ENCODE measurements at places on chromosomes 16 and 17. TPM values are rescaled to one million over a fixed set of nuclear protein-coding genes. Genes with fewer than 3 reads are reported as not detected.

KREMEN2 gene
- total RNA-seq, result not detected

DNA sequence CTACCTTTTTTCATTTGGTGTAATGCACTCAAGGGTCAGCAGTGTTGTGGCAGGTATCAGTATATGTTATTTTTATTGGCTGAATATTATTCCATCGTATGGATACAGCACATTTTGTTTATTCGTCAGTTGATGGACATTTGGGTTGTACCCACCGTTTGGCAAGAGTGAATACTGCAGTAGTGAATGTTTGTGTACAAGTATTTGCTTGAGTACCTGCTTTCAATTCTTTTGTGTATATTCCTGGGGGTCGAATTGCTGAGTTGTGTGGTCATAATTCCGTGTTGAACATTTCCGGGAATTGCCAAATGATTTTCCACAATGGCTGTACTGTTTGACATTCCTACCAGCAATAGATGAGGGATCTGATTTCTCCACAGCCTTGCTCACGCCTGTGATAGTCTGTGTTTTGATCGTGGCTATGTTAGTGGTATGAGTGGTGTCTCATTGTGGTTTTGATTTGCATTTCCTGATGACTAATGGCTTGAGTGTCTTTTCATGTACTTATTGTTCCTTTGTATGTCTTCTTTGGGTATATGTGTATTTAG, 108.4 kb downstream of the OR1D5 start:
- DNase-seq, result peak; percentile 89

SYT17 gene
- 0.49 TPM for total RNA-seq

GRCh38 chr16:25257470-25257955, at the start of gene ZKSCAN2:
Gene ZKSCAN2 (minus strand): TSS chr16:25257845. CDS start chr16:25257127, 718 bp downstream.
- peak; percentile 48 for DNase-seq

DNA sequence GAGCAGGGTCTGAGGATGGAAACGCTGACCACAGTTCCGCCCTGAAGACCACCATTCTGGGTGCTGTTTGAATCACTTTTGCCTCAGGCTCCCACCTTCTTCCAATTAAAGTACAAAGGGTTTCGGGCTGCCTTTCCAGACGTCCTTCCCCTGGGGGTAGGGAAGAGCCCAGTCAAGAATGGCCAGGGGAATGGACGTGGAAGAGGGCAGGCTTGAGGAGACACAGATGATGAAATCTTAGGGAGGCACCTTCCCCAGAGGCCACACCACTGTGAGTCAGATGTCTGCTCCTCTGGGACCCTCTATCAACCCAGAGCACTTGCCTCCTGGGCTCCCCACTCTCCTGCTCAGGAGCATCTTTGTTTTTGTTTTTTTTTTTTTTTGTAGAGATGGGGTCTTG, 27.5 kb upstream of the MTSS2 start:
- DNase-seq, result no peak

PSMC3IP gene
- total RNA-seq, result 9.2 TPM

CACNA1H gene
- 0.07 TPM for total RNA-seq

GRCh38 chr16:56518425-56518824, 1.4 kb downstream of the BBS2 start:
- no peak for DNase-seq

GRCh38 chr16:88900662-88901052, 34.2 kb upstream of the PABPN1L start:
- no peak for DNase-seq

DNA sequence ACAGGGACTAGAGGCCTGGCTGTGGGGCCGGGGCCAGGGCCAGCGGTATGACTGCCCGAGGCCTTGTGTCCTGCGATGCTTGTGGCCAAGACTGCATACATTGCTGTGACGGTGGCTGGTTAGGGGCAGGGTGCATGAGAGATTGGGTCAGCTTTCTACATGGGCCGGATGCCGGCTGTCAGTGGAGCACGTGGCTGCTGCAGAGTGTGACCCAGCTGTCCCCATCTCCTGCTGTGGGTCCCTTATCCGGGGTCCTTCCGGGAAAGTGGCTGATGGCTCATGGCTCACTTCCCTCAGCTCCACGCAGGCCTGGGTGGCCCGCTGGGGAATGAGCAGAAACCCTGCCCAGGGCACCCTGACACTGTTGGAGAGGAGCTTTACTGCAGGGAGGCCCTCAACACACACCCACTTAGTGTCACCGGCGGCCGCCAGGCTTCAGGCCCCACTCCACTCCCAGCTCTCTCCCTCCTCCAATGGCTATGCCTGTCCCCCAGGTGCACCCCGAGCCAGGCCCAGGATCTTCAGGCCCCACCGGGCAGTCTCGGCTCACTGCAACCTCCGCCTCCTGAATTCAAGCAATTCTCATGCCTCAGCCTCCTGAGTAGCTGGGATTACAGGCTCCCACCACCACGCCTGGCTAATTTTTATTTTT, 808 bp upstream of the RGS11 start:
- no peak for DNase-seq

TPSB2 gene
- not detected for total RNA-seq

CLEC18B gene
- total RNA-seq, result 0.04 TPM

PLA2G10 gene
- total RNA-seq, result not detected

- DNase-seq, result no peak
These were observed 10.1 kb downstream of the DNAH9 start for GRCh38 chr17:11608396-11608795.

SSTR5 gene
- not detected for total RNA-seq

- no peak for DNase-seq
These were observed 21.2 kb downstream of the CLEC16A start for GRCh38 chr16:10965440-10966061.

GRCh38 chr17:43360376-43360738, 38.4 kb upstream of the ARL4D start:
- DNase-seq, result no peak
